Omental fat pad (tissue), 4 donors: ENCODE measurements at places on chromosomes 2 and 18. TPM values are rescaled to one million over a fixed set of nuclear protein-coding genes. Genes with fewer than 3 reads are reported as not detected.

DNA sequence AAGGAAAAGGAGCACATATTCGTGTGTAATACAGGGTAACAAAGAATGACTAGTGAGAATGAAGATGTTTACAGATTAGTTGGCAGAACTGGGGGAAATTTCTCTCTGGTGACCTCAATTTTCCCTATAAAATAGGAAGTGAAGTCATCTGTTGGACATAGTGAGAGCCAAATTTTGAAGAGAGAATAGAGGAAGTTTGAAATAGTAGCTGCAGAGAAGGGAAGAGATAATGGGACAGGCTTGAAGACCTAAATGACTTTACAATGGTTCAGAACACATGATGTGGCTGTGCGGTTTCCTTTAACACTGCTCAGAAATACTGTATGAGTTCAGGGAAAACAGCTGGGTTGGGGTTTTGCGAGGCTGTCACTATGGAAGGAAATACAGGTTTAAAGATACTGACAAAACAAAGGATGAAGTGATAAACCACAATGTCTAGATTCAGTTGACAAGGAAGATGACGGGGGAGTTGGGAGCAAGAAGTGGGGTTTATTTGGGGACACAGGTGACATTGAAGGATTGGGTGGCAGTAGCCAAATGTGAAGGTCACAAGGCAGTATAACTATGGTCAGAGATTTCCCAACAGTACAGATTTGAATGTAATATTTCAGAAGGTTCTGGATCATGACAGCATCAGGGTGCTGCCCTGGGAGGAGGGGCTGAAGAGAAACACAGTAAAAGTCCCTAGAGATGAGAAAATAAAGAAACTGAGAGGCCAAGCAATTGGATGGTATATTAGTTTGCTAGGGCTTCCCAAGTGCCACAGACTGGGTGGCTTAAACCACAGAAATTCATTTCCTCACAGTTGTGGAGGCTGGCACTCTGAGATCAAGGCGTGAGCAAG is 82.6 kb upstream of the TANK start:
- no peak for DNase-seq

GRCh38 chr2:74093840-74094239 is 53.9 kb downstream of the BOLA3 start:
- no peak for DNase-seq

- no peak for DNase-seq
Observed at GRCh38 chr2:149394864-149395263, 64.5 kb downstream of the LYPD6 start.

- no peak for DNase-seq
Observed at GRCh38 chr2:26850505-26850904, 2.6 kb downstream of the DPYSL5 start.

- no peak for DNase-seq
Observed at GRCh38 chr2:189231719-189232323, 52.3 kb upstream of the COL5A2 start.

- DNase-seq, result no peak
Observed at GRCh38 chr18:63317556-63317946, 2.0 kb downstream of the BCL2 start.

GRCh38 chr18:60197671-60198462 is 174.7 kb downstream of the MC4R start:
- no peak for DNase-seq

GRCh38 chr2:140601342-140601741 is 1529.5 kb downstream of the LRP1B start:
- no peak for DNase-seq

DNA sequence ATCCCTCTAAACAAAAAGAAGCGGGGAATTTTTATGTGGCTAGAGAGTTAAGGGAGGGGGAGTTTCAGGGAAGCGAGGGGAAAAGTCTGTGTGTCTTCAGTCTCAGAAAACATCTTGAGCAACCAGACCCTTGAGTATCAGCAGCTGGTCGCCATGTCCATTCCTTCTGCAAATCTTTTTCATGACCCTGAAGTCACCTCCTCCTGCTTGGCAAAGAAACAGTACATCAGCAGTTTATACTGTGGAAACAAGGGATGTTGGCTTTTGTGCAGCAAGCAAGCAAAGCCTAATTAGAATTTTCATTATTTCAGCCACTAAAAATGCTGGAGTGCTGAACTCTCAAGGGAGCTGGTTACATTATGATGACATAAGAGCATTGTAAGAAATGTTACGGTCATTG is 187.4 kb upstream of the SLC8A1 start:
- DNase-seq, result no peak

DNA sequence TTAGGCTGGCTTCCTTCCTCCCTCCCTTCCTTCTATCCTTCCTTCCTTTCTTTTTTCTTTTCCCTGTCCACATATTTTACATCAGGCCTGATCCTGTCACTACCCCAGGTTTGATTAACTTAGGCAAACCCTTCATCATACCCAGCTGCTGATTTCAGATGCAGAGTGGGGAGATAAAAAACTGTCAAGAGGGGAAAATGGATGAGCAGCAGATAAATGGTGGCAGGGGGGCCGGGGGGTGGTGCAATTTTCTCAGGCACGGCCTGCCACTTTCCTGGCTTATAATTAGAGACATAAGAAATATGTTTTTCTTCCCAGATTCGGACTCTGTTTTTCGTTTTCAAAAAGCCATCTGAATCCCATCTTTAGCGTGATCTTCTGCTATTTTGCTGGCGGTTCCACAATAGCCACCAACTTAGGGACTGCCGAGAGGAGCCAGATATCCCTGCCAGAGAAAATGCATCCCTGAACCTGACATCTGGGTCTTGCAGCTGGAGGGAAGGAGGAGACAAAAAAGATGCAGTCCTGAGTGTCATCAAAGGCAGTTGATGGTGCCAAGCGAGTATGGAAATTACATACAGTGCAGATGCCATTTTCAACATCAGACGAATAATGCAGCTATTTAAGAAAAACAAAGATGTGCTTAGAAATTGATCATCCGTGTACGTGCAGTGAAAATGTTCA is 49.9 kb downstream of the CXCR4 start:
- no peak for DNase-seq

- DNase-seq, result no peak
Observed at GRCh38 chr2:162004031-162004430, 70.0 kb downstream of the DPP4 start.

- no peak for DNase-seq
Observed at GRCh38 chr2:23146011-23146410, 239.0 kb upstream of the KLHL29 start.

GRCh38 chr2:198102856-198103255 is 298.5 kb downstream of the PLCL1 start:
- no peak for DNase-seq

GRCh38 chr2:17000184-17000482 is 334.5 kb upstream of the CYRIA start:
- no peak for DNase-seq

GRCh38 chr18:80132180-80132812 is 23.2 kb downstream of the ADNP2 start:
- no peak for DNase-seq

GRCh38 chr18:77635858-77636257 is 386.2 kb downstream of the GALR1 start:
- DNase-seq, result no peak

DNA sequence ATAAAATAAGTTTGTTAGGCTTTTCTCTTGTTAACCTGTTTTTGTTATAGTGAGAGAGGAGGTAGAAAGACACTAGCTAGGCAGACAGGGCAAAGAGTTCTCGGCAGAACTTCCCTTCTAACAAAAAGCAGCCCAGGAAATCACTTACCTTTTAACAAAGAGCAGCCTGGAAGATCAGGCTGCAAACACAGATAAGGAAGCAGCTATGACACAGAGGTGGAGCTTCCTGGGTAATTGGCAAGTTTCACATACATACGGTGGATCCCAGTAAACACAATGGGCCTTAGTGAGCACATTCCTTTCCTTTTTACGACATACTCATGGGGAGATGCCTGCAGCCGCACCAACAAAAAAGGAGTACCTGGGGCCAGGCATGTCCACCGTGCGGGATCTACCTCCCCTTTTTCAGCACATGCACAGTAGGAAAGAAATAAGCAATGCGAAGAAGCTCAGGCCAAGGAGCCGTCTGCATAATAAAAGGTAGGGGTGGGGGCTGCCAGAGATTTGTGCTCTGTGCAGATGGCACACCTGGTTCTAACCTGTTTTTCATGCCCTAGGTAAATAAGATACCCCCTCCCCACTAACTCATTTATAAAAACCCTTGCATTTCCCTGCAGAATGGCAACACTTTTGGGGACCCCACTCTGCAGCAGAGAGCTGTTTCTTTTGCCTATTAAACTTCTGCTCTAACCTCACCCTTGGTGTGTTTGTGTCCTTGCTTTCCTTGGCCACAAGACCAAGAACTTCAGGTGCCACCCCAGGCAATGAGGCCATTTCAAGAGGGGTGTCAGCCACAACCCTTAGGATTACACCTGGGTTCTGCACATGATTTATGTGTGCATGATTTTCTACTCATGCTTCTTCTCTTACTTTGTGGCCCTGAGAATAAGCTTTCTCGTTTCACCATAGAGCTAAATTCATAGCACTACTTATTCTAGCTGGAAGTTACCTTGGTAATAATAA is 26.5 kb downstream of the MDH1 start:
- DNase-seq, result no peak

DNA sequence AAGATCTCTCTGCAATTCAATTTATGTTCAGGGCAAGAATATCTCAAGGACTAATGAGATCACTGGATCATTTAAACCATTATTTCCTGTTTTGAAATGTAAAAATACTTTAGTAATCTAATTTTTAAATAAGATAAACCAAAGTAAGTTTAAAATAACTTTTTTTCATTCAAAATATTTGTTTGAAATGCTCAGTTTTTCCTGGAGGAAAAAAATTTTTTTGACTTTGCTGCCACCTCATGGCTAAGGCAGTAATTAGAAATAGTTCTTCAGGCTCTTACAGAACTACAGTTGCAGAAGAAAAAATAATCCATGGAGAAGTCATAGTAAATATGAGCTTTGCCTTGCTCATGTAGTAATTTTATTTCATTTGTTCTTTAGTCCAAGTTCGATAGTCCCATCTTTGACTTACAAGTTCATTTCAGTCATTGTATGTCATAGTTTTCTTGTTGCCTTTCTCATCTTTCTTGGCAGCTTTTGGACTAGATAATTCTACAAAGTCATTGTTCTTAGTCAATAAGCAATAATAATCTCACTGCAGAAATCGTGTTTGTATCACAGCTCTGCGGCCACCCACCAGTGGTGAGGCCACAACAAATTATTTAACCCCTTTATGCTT is 127.4 kb downstream of the DPP4 start:
- DNase-seq, result no peak

DNA sequence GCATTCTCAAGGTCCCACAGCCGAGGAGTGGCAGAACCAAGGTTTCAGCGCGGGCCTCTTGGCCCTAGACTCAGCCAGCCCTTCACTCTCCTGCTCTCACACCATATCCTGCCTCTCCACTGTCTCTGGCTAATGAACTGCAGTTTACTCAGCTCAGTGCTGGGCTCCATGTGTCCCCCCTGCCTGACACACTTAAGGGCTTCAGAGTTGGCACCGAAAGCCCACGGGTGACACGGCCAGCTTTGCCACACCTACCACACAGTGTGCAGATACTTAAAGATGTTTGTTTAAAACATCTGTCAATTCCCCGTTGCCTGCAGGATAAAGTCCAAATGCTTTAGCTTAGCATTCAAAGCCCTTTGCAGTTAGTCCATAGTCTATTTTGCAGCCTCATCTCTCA is 241.2 kb downstream of the SEPTIN10 start:
- no peak for DNase-seq

DNA sequence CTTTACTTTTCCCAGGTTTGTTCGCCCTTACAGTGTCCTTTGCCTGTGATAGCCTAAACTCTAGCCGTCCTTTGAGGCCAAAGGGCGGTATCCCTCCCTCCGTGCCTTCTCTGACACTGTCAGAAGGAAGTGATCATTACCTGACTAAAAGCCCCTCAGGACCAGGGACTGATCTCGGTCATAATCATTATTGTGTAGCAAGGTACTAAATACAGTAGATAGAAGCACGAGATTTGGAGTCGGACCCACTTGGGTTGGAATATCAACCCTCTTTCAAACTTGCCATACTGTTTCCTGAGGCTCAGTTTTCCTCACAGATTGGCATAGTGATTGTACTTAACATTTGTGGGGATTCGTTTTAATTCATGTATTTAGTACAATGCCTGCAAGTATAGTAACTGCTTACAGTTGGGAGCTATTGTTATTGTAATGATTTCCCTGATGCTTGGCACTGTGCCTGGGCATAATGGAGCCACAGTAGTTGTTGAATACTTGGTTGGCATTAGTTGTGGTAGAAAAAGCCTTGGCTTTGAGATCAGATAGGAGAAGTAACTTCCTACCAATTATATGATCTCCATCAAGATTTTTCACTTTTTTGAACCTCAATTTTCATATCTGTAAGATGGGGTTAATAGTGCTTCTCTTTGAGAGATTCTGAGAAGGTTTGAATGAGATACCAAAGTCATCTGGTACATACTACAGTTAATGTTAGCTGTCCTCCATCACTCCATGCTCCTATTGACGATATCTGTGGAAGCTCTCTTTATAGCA is 836 bp downstream of the STK11IP start:
- no peak for DNase-seq

- no peak for DNase-seq
Observed at GRCh38 chr2:151363709-151364108, 6.3 kb downstream of the TNFAIP6 start.

DNA sequence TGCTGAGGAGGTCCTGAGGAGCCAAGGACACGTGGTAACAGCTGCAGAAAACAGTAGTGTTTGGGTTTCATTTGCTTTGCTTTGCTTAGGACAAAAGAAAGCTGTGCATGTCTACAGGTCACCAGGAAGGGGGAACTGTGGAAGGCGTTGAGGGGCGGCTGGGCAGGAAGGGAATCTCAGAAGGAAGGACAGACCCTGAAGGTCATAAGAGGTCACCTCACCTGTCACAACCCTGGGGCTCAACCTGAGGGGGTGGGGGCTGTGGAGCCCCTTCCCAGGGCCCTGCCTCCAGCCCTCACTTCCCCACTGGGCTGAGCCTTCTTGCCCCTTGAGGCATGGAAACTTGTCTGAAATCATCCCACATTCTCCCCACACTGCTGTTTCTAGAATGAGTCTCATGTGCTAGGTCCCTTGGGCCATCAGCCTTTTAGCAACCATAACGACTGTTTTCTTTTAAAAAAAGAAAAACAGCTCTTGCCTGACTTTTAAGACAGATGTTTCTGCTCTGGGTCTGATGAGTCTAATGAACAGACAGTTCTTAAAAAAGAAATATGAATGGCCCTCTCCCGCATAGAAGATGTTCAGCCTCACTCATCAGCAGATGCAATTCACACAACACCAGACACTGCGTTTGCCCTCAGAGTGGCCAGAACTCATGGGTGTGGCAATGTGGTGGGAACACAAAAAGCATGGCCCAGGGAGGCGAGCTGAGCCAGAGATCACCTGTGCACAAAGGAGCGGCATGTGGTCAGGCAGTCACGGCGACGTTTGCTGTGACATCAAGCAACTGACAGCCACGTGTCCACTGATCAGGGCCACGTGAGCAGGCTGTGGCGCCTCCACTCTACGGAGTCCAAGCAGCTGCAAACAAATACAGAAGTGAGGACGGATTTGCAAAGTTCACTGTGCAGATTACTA is 84.0 kb downstream of the SEPTIN10 start:
- DNase-seq, result no peak

Gene GPAT2
- 7.0 TPM for total RNA-seq

Gene SLC8A1
- total RNA-seq, result 26.8 TPM

Gene MEP1B
- not detected for total RNA-seq

Gene CAPN14
- not detected for total RNA-seq

Gene GCC2
- total RNA-seq, result 59.1 TPM

Gene CCDC141
- 18.9 TPM for total RNA-seq

Gene GALNT1
- total RNA-seq, result 59.7 TPM

Gene LRRTM1
- total RNA-seq, result not detected

Gene INPP5D
- total RNA-seq, result 55.8 TPM

Gene B3GNT7
- total RNA-seq, result 12.6 TPM

Gene PPP1CB
- total RNA-seq, result 179 TPM

Gene SNORC
- 0.25 TPM for total RNA-seq
